ENCODE measurements at places on chromosomes 7 and 10. TPM values are rescaled to one million over a fixed set of nuclear protein-coding genes. Genes with fewer than 3 reads are reported as not detected.

DNA sequence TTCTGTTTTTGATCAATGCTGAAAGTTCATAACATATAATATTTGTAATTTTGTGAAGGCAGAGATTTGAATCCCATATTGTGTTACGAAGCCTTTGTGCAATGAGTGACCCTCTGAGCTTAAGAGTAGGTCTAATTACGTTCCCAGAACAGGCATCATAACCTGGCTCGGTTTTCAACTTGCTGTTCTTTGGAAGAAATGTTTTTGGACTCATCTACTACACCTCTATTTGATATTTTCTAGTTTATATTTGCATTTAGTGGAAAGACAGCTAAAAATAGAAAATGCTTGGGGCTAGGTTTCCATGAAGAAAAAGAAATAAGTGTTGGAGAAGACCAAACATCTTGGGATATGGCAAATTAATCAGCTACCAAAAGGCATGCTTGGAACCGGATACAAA lies 234.8 kb downstream of the AGMO start:
- DNase-seq = no peak

Gene ACSL5
- polyA plus RNA-seq = 14.3 TPM

Gene PTF1A
- not detected for polyA plus RNA-seq

DNA sequence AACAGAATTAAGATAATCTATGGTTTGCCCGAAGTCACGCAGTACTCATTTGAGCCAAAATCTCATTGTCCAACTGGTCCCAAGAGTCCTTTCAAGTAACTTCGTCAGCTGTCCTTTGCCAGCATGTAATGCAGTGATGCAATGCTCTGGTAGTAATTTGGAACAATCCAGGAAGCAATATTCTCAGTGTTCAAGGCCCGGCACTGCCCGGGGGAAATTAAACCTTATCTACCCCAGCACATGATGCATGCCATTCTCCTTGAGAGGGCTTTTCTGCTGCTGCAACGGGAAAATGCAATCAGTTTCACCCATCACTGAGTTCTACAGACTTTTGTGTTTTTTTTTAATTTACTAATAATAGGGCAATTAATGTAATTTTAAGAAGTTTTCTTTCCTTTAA lies 77.6 kb upstream of the NME8 start:
- DNase-seq = no peak

Gene CPN1
- polyA plus RNA-seq = not detected

- DNase-seq = peak; percentile 38
Measured at GRCh38 chr7:75617634-75618234, 121.0 kb downstream of the HIP1 start.

DNA sequence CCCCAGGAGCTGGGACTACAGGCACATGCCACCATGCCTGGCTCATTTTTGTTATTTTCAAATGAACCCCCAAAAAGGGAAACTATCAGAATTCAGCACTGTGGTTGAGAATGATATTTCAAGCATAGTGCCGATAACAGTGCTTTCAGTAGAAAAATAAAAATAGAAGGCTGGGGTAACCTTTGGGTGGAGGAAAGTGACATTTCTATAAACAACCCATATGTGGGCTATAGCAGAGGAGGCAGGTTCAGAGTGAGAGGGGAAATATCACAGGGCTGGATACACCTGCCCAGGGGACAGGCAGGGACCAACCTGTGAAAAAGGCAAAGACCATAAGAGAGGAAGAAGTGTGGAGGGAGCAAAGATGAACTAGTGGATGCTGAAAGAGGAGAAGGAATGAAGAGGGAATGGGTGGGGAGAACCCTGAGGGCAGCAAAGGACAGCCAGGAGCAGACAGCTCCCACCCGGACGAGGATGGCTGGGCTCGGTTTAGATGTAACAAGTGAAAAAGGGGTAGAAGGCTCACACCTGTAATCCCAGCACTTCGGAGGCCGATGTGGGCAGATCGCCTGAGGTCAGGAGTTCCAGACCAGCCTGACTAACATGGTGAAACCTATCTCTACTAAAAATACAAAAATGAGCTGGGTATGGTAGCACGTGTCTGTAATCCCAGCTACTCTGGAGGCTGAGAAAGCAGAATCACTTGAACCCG lies 56.5 kb downstream of the MAP3K8 start:
- DNase-seq = no peak

Gene PDSS1
- 10.7 TPM for polyA plus RNA-seq

GRCh38 chr7:142356166-142356565 lies 98.3 kb upstream of the PRSS58 start:
- DNase-seq = no peak

- DNase-seq = no peak
Measured at GRCh38 chr10:26486990-26487850, 49.1 kb downstream of the APBB1IP start.
